ENCODE measurements at places on chromosomes 11 and 22. TPM values are rescaled to one million over a fixed set of nuclear protein-coding genes. Genes with fewer than 3 reads are reported as not detected.

DNA sequence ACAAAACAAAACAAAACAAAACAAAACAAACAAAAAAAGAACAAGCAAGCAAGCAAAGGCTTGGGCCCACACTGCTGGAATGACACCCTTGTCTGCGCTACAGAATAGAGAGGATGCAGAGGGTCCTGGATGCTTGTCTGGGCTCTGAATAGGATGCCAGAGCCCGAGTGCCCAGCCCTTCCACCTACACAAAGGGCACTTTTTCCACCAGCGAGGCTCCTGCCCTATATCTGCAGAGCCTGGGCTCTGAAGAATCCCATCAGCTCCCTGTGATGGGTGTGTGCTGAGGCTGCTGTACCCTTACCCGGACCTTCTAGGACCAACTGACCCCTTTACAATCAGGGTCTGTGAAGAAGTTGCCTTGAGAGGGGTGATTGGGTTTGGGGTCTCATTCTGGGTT, 221.2 kb downstream of the DSCAML1 start:
- DNase-seq = no peak
- no peaks in the 10 kb centered on the region for H3K4me1 ChIP-seq
- H3K27ac ChIP-seq = no peak overlapping the region
- no peaks in the 10 kb centered on the region for H3K36me3 ChIP-seq
- H3K27me3 ChIP-seq = no peaks in the 10 kb centered on the region

DNA sequence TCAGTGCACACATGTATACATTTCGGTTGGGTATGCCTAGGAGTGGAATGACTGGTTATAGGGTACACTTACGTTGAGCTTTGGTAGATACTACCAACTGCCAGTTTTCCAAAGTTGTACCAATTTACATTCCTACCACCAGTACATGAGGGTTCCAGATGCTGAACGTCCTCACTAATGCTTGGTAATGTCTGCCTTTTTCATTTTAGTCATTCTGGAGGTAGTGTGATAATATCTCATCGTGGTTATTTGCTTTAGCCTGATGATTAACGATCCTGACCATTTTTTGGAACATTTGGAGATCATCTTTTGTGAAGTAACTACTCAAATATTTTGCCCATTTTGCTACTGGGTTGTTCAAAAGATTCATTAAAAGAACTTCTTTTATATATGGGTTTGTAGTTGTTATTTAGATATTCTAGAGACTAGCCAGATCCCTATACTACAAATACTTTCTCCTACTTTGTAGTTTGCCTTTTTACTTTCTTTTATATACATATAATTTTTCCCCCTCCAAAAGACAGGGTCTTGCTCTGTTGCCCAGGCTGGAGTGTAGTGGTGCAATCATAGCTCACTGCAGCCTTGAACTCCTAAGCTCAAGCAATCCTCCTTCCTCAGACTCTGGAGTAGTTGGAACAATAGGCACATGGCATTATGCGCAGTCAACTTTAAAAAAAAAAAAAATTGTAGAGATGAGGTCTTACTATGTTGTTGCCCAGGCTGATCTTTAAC, 62.1 kb downstream of the RBFOX2 start:
- H3K36me3 ChIP-seq = no peaks in the 10 kb centered on the region
- no peaks in the 10 kb centered on the region for H3K27me3 ChIP-seq
- H3K27ac ChIP-seq = no peak overlapping the region
- no peak overlapping the region for H3K4me3 ChIP-seq
- DNase-seq = no peak

- no peaks in the 10 kb centered on the region for H3K27me3 ChIP-seq
- DNase-seq = no peak
- no peak overlapping the region for H3K27ac ChIP-seq
- H3K4me1 ChIP-seq = no peaks in the 10 kb centered on the region
Observed at GRCh38 chr11:126646701-126647557, 291.4 kb downstream of the ST3GAL4 start.

DNA sequence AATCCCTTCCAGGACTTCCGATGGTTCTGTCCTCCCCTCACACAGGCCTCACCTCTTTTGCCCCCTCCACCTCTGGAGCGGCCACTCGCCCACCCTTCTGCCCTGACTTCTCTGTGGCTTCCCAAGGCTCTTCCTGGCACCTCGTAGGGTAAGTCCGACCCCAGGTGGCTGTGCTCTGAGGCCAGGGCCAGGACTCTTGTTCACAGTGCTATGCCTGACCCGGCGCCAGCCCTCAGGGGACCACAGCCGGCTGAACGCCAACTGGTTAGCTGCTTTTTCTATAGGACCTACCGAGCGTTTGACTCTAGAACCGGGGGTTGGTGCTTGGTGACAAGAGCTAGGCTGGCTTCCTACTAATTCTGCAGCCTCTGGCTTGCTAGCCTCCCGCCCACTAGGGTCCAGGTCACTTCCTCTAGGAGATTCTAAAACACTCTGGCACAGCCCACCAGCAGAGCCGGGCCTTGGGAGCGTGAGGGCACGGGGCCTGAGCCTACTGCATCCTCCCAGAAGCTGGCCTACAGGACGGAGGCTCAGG, 28.4 kb upstream of the KCNQ1OT1 start:
- DNase-seq = no peak
- no peak overlapping the region for H3K27ac ChIP-seq
- H3K27me3 ChIP-seq = no peaks in the 10 kb centered on the region
- no peaks in the 10 kb centered on the region for H3K36me3 ChIP-seq
- no peak overlapping the region for H3K4me3 ChIP-seq

- H3K4me1 ChIP-seq = peaks cover 59% of the 10 kb centered on the region
- no peaks in the 10 kb centered on the region for H3K27me3 ChIP-seq
- peak overlapping the region; percentile 63 for H3K4me3 ChIP-seq
- peak; percentile 99 for DNase-seq
Observed at GRCh38 chr22:50469377-50470305, 5.2 kb downstream of the SBF1 start.

DNA sequence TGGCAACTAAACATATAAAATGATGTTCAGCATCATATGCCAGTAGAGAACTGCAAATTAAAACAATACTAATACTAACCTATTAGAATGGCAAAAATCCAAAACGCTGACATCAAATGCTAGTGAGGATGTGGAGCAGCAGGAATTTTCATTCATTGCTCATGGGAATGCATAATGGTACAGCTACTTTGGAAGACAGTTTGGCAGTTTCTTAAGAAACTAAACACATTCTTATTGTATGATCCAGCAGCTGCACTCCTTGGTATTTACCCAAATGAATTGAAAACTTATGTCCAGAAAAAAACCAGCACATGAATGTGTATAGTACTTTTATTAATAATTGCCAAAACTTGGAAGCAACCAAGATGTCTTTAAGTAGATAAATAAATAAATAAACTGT, 258.0 kb downstream of the TENM4 start:
- H3K36me3 ChIP-seq = no peaks in the 10 kb centered on the region
- no peak for DNase-seq
- no peak overlapping the region for H3K4me3 ChIP-seq

GRCh38 chr22:22030493-22031182, 48.1 kb upstream of the TOP3B start:
- no peak overlapping the region for H3K4me3 ChIP-seq
- H3K4me1 ChIP-seq = no peaks in the 10 kb centered on the region
- DNase-seq = no peak
- no peak overlapping the region for H3K27ac ChIP-seq
- H3K27me3 ChIP-seq = no peaks in the 10 kb centered on the region

DNA sequence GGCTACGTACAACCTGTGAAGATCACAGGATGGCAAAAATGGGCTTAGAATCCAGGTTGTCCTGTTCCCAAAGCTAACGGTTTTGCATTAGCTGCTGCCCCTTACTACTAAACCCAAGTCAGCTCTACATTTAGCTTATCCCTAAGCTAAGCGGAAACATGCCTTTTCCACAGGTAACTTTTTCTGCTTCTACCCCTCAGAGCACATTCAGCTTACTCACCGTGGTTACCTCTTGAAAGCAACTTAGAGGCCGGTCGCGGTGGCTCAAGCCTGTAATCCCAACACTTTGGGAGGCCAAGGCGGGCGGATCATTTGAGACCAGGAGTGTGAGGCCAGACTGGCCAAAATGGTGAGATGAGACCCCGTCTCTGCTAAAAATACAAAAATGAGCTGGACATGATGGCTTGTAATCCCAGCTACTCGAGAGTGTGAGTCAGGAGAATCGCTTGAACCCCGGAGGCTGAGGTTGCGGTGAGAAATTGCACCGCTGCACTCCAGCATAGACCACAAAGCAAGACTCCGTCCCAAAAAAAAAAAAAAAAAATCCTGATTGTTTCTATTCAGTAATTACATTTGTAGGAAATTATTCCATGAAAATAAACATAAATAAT, 790 bp upstream of the TMEM41B start:
- peak overlapping the region; percentile 89 for H3K4me3 ChIP-seq
- H3K4me1 ChIP-seq = peaks cover 16% of the 10 kb centered on the region
- H3K36me3 ChIP-seq = no peaks in the 10 kb centered on the region
- H3K27me3 ChIP-seq = no peaks in the 10 kb centered on the region
- DNase-seq = no peak
- H3K27ac ChIP-seq = peak overlapping the region; percentile 80

- H3K4me3 ChIP-seq = no peak overlapping the region
- no peak for DNase-seq
- H3K27ac ChIP-seq = no peak overlapping the region
Observed at GRCh38 chr11:73267906-73268540, 4.1 kb upstream of the P2RY6 start.

- no peaks in the 10 kb centered on the region for H3K4me1 ChIP-seq
- H3K4me3 ChIP-seq = no peak overlapping the region
- H3K27ac ChIP-seq = no peak overlapping the region
- H3K36me3 ChIP-seq = no peaks in the 10 kb centered on the region
Observed at GRCh38 chr22:32106930-32107329, 52.2 kb downstream of the C22orf42 start.

- no peak overlapping the region for H3K27ac ChIP-seq
- DNase-seq = no peak
- H3K4me1 ChIP-seq = no peaks in the 10 kb centered on the region
- no peaks in the 10 kb centered on the region for H3K27me3 ChIP-seq
Observed at GRCh38 chr11:63001456-63001855, 14.2 kb downstream of the SLC22A8 start.

- no peak overlapping the region for H3K27ac ChIP-seq
- H3K4me1 ChIP-seq = peaks cover 32% of the 10 kb centered on the region
- peaks cover 42% of the 10 kb centered on the region for H3K27me3 ChIP-seq
Observed at GRCh38 chr11:117873828-117874125, 2.7 kb downstream of the FXYD6 start.

DNA sequence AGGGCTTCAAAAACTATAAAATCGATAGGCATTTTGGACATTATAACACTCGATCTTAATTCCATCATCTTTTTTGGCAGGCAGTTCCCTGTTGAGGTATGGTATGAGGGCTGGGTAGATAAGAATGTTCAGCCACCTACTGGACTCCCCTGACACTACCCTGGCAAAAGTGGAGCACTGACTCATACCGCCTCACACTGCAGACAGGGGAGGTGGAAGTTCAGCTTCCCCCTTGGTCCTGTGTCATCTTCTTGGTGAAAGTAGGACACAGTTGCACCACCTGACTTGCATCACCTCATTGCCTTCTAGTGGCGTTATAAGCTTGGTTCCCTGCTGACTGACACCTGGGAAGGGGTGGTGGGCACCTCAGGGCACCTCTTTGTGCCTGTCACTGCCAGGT, 30.4 kb downstream of the PAAF1 start:
- no peak overlapping the region for H3K4me3 ChIP-seq
- peak; percentile 10 for DNase-seq
- no peaks in the 10 kb centered on the region for H3K27me3 ChIP-seq
- no peaks in the 10 kb centered on the region for H3K4me1 ChIP-seq

DNA sequence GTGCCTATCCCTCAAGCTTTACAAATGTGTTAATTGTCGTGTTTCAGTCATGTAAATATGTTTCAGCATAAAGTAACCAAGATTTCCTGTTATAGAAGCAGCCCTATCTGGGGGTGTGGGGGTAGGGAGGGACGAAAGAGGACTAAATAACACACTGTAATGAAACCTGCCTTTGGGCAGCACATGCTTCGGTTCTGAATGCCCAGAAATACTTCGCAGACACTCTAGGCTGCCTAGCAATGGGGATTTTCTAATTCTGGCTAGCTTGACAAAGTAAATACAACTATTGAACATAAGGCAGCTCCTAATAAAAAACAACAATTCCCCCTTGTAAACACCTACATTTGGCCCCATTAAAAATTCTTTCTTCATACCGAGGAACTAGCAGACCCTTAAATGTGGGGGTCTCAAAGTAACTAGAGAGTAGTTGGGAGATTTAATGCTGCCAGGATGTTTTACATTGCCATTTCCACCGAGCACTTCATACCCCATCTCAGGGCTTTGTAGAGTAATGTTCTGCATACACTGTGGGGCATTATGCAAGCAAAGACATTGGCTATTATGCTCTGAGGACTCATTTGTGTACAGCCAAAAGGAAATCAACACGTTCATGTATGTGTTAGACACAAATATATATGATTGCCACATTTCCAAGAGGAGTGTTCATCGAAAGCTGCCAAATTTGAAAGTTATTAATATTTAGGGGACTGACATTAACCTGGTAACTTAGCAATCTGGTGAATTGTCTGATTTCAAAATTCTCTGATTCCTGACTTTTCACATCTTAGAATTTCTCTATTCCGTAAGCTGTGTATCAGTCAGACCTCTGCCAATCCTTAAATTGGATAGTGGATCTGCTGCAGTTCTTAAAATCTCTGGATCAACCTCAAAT, 42.1 kb downstream of the PAX6 start:
- H3K4me1 ChIP-seq = no peaks in the 10 kb centered on the region
- no peak overlapping the region for H3K4me3 ChIP-seq

DNA sequence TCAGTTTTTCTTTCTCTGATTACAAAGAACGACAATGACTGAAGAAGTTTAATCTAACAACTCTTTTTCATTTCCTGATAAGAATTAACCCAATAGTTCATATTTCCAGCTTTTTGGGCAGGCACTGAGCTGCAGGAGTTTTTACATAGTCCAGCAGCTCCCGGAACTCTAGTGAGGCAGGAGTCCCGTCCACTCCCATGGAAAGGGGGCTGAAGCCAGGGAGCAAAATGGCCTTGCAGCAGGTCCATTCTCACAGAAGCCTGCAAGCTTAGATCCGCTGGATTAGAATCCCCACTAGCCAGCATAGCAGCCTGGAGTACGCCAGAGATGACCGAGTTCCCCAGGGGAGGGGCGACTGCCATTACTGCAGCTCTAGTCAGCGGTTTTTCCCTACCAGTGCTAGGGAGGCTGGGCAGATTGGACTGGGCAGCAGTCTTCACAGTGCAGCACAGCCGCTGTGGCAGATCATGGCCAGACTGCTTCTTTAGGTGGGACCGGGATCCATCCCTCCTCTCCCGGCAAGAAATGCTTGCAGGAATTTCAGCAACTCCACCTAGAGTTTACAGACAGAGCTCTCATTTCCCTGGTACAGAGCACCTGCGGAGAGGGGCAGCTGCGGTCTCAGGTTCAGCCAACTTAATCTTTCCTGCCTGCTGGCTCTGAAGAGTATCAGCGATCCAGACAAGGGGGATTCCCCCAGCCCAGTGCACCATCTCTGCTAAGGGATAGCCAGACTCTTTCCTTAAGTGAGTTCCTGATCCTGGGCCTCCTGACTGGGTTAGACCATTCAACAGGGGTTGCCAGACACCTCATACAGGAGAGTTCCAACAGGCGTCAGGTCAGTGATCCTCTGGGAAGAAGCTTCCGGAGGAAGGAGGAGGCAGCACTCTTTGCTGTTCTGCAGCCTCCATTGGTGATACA, 742 bp upstream of the CASP4 start:
- no peak for DNase-seq
- no peaks in the 10 kb centered on the region for H3K36me3 ChIP-seq
- no peaks in the 10 kb centered on the region for H3K27me3 ChIP-seq
- H3K4me1 ChIP-seq = peaks cover 26% of the 10 kb centered on the region
- H3K4me3 ChIP-seq = peak overlapping the region; percentile 82

The EIF3F gene
- total RNA-seq = 294 TPM

The ALX4 gene
- not detected for total RNA-seq

The MMP1 gene
- total RNA-seq = not detected

The OR56B1 gene
- not detected for total RNA-seq

The OR56A5 gene
- total RNA-seq = not detected

The CD3G gene
- 167 TPM for total RNA-seq

The DRD4 gene
- total RNA-seq = 0.22 TPM

The OR52E1 gene
- total RNA-seq = not detected

The BBOX1 gene
- not detected for total RNA-seq

The GPR83 gene
- total RNA-seq = not detected

The TMEM191B gene
- 2.6 TPM for total RNA-seq

The SERHL2 gene
- total RNA-seq = 1.4 TPM
